ENCODE measurements at places on chromosomes 3 and 15.
A peak's percentile ranks its signal among the peaks of the same experiment; 100 is the strongest.

DNA sequence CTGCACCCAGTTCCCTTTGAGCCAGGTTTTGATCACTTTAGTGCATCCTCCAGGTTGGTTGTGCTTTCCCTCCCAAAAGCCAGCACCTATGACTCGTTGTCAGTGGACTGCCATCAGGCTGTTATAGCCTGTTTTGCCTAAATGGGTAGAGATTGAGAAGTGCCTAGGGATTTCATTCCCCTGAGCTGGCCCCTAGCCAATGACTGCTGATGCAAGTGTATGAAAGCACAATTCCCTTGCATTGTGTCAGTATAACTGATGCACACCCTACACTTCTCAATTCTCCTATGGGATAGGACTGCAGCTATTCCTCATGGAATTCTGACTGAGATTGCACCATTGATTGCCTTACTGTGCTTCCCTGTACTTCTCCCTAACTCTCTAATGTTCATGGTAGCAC lies 102.1 kb upstream of the ARPP21 start:
- peak; percentile 30 for DNase-seq

GRCh38 chr3:373193-373779 lies 176.7 kb downstream of the CHL1 start:
- DNase-seq, result no peak

DNA sequence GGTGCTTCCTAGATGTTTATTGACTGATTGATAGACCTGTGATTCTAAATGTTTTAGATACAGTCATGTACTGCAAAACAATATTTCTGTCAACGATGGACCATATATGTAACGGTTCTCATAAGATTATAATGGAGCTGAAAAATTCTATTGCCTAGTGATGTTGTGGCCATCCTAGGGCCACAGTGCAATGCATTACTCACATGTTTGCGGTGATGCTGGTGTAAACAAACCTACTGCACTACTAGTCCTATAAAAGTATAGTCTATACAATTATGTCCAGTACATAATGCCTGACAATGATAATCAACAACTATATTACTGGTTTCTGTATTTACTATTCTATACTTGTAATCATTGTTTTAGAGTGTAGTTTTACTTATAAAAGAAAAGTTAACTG lies 46.8 kb downstream of the CHST2 start:
- DNase-seq, result no peak

DNA sequence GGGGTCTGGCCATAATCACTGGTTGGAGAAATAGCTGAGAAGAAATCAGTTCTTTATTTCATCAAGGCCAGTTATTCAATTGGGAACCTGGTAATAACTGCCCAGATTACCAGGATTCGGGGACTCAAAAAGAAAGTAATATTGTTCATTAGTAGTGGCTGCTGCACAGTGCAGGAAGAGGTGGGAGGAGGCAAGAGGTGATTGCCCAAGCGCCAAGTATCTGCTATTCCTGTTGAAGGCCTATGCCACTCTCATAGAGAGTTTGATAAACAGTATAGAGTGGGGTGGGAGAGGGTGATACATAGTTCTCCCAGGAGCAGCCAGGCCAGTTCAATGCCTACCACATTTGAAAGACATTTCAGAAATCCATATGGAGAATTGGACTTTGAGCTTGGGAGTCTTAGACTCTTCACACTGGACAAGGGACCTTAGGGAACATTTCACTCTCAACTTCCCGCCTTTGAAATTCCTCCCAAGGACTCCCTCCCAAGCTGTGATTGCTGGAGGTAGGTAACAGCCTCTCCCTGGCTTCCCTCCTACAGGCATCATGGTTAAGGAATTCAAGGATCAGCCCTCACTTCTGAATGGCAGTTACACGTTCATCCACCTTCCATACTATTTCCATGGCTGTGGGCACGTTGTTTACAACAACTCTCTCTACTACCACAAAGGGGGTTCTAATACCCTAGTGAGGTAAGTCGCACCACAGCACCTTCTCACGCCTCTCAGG lies 59.8 kb downstream of the GLDN start:
- no peak for DNase-seq

DNA sequence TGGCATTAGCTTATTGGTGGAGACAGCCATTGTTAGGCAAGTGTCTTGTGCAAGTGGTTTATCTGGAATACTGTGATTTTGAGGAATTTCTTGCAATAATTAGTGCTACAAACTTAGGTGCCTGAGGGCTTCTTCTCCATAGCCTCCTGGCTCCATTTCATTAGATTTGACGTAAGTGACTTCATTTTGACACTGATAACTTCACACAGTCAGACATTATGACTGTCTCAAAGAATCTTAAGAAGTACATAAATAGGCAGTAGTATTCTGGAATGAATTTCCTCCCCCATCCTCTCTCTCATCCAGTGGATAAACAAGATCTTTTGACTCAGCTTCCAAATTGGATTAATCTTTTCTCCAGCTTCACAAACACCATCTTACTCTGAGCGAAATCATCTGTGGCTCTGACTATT lies 19.0 kb downstream of the ARL14 start:
- no peak for DNase-seq

DNA sequence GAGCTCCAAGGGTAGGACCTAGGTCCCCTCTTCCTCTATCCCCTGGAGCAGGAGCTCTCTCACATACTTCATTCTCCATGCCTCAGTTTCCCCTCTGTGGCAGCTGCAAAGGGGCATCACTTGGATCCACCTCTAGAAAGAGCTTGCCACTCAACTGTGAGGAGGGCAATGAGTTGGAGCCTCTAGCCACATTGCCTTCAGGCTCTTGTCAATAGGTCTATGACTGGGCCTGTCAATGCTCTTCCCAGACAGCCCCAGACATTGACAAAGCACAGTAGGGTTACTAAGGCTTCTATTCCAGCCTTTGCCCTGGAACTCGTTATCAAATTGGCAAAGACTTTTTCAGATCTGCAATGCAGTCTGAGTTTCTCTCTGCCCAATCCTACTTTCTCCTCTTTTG lies 4.4 kb upstream of the VIPR1 start:
- DNase-seq, result no peak

DNA sequence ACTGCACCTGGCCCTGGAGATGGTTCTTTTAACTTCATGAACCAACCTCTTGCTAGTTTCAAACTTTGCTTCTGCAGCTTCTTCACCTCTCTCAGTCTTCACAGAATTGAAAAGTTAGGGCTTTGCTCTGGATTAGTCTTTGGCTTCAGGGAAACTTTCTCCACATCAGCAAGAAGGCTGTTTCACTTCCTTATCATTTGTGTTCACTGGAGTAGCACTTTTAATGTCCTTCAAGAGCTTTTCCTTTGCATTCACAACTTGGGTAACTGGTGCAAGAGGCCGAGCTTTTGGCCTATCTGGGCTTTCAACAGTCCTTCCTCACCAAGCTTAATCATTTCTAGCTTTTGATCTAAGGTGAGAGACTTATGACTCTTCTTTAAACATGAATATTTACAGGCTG lies 15.7 kb upstream of the TM2D3 start:
- DNase-seq, result no peak

DNA sequence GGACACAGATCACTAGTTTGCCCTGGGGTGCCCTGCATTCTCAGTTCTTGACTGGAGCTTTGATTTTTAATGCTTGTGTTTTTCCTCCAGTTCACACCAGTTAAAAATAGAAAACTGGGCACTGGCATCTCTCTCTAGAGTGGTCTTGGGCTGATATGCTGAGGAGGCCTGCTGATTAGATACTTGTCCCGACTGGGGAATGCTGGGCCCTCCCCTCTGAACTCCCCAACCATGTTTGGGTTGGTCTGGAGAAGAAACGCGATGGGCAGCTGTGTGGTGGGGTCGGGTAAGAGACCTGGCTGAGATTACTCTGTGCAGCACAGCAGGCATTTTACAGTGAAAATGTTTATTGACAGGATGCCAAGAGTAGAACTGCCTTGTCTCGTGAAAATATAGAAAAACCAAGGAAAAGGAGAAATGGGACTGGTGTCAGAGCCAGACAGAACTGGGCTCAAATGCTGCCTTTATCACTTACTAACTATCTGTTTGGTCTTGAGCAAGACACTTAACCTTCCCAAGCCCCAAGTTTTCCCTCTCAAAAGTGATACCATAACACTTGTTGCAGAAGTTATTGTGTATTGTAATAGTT lies 1.6 kb upstream of the ACTC1 start:
- DNase-seq, result no peak

GRCh38 chr3:69033470-69033869 lies 18.7 kb downstream of the TMF1 start:
- no peak for DNase-seq

GRCh38 chr3:94928921-94929320 lies 866.1 kb downstream of the NSUN3 start:
- DNase-seq, result peak; percentile 68

GRCh38 chr3:64667138-64667537 lies 20.7 kb downstream of the ADAMTS9 start:
- no peak for DNase-seq

- DNase-seq, result peak; percentile 92
Measured at GRCh38 chr3:48232734-48233133, 8.2 kb upstream of the ZNF589 start.

DNA sequence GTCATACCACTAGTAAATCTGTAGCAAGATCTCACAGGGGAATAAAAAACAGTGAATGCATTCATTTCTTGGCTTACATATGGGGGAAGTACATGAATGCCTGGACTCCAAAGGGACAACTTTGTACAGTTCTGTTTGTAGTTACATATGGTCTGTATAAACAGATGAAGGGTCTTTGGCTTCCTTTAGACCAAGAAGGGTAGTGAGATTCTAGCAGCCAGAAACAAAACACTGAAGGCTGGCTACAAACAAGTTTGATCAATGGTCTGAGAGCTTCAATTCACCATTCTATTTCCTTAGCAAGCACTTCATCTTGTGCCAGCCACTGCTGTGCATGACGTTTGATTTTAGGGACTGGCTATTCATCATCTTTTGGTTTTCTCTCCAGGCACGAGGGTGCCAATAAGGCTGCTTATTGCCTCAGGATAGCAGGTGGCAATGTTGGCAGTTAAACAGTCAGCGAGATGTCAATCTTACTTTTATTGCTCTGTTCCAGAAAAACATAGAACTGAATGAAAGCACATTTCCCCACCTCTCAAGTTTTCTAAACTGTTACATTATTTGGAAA lies 313.7 kb upstream of the COL8A1 start:
- DNase-seq, result no peak

- no peak for DNase-seq
Measured at GRCh38 chr3:142337994-142338393, 109.8 kb downstream of the XRN1 start.

- DNase-seq, result no peak
Measured at GRCh38 chr3:138850151-138850550, 15.4 kb upstream of the PIK3CB start.

- DNase-seq, result no peak
Measured at GRCh38 chr3:193734737-193735366, 141.8 kb downstream of the OPA1 start.

- no peak for DNase-seq
Measured at GRCh38 chr3:141505166-141505565, 18.3 kb downstream of the RASA2 start.

- no peak for DNase-seq
Measured at GRCh38 chr3:22632536-22632935, 570.6 kb upstream of the UBE2E2 start.

- no peak for DNase-seq
Measured at GRCh38 chr3:88189361-88189810, 39.6 kb downstream of the C3orf38 start.

GRCh38 chr3:1534252-1534651 lies 441.4 kb downstream of the CNTN6 start:
- no peak for DNase-seq

- no peak for DNase-seq
Measured at GRCh38 chr15:47506329-47507100, 210.8 kb upstream of the SEMA6D start.

DNA sequence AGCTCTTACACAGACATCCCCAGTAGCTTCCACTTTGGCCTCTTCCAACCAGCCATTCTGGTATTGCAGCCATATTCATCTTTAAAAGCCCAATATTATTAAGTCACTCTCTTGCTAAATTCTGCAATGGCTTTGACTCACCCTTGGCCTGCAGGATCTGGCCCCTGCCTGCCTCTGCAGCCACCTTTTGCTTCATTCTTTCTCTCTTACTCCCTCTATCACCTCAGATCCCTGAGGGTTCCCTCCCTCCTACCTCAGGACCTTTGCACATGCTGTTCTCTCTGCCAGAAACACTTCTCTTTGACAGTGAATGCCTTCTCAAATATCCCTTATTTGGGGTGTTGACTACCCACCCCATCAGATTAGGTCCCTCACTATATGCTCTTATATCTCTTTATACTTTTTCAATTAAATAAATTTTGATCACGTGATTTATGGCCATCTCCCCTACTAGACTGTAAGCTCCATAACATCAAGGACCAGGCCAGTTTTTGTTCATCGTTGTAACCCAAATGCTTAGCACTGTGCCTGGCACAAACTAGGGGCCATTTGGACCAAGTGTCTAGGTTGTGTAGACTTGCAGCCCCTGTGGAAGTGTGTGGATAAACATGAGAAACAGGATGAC lies 32.3 kb upstream of the UBE2Q2 start:
- DNase-seq, result no peak

GRCh38 chr15:80709542-80709941 lies 14.4 kb downstream of the ABHD17C start:
- peak; percentile 85 for DNase-seq

- no peak for DNase-seq
Measured at GRCh38 chr15:92316586-92317295, 76.9 kb upstream of the ST8SIA2 start.

- DNase-seq, result no peak
Measured at GRCh38 chr15:39344662-39345141, 236.2 kb upstream of the THBS1 start.

- DNase-seq, result no peak
Measured at GRCh38 chr15:50916400-50916799, 7.9 kb downstream of the AP4E1 start.

GRCh38 chr3:27614592-27614991 lies 107.5 kb downstream of the EOMES start:
- no peak for DNase-seq

GRCh38 chr3:147793841-147794240 lies 384.7 kb downstream of the ZIC1 start:
- DNase-seq, result no peak

DNA sequence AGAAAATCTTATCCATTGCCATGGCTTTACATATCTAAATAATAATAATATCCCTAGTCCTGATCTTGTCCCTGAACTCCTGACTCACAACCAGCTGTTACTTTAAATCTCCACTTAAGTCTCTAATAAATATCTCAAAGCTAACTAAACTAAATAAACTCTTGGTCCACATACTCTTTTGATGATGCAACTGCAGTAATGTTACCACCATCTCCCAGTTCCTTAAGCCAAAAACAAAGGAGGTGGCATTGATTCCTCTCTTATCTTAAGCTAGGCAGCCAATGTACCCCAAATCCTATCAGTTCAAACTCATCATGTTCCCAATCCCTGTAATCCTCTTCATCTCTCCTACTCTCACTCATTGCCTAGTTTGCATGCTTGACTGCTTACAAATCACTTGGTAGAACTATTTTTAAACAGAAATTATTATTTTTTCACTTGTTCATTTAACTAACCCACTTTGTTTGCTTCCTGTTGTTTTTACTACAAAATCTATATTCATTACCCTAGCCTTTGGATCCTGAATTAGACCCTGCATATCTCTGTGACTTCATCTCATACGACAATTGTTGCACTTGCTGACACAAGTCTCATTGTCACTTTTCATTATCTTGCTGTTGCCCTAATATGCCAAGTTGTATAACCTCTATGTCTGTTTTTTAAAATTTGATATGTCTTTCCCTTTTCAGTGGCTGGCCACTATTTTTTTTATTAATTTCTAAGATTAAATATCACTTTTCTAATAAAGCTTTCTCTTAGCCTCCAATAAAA lies 462.2 kb downstream of the ZPLD1 start:
- no peak for DNase-seq

GRCh38 chr3:11021611-11022011 lies 29.1 kb downstream of the SLC6A1 start:
- no peak for DNase-seq
